Hypothalamus (tissue), 51 donors: ENCODE measurements at places on chromosomes 1 and 21.

DNA sequence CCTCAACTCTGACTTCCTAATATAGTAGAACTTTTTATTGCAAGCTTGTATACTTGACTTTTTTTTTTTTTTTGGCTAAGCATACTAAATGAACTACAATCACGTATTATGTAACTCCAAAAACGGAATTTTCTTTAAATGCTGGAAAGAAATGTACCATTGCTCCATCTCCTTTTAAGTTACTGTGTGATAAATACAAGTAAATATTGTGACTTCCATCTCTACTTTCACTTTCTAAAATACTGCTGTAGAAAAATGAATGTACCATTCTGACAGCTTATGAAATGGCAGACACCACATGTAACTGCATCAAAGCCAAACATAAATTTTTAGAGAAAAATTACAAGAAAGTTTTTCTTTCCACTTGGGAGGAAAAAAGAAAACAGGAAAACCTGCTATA, 54.7 kb downstream of the ASH1L start:
- DNase-seq: no peak

- DNase-seq: no peak
Observed at GRCh38 chr1:240423246-240423924, 188.6 kb downstream of the GREM2 start.

GRCh38 chr1:54538538-54538937, 9.5 kb upstream of the ACOT11 start:
- no peak for DNase-seq

DNA sequence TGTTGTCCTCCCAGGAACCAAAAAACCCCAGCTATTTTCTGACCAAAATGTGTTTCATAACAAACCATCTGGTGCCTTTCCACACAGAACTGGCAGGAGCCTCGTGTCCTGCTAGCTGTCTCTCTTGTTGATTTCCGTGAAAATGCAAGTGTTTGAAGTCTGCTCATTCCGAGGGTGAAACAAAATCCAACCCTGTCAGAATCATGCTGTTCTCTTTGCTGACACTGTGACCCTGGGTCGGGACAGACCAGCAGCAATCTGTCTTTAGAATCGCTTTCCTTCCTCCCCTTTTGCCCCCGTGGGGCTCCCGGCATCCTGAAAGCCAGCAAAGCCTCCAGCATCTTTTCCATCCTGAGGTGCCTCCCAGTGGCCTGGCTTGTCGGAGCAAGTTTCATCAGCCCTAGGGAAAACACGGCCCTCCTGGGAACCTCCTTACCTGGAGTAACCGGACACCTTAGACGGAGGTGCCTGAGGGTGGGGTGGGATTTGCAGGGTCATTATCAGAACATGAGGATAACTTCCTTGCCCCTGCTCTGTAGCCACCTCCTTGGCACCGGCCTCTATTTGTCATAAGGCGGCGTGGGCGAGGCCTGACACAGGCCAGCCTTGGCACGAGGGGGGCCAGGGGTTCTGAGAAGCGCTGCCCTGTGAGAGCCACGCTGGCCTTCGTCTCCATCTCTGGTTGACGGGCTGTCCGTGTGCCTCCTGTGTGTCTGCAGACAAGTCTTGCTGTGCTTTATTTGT, 24.9 kb downstream of the LDLRAP1 start:
- DNase-seq: no peak

- no peak for DNase-seq
Observed at GRCh38 chr1:203495845-203496244, 1.9 kb downstream of the OPTC start.

GRCh38 chr1:4485878-4486277, 168.5 kb upstream of the AJAP1 start:
- DNase-seq: no peak

DNA sequence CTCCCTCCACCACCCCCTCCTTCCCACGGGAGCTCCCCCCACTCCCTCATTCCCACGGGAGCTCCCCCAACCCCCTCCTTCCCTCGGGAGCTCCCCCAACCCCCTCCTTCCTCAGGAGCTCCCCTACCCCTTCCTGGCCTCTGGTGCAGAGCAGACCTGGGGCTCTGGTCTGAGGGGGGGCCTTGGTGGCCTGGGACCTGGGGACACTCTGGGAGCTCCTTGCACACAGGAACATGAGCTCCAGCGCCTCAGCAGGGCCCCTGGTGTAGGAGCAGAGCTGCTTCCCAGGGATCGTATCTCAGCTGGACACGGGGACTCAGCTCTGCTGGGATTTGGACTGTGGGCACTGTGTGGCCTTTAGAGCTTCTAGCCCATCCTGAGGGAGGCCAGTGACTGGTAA, 19.7 kb upstream of the PRSS38 start:
- DNase-seq: no peak

DNA sequence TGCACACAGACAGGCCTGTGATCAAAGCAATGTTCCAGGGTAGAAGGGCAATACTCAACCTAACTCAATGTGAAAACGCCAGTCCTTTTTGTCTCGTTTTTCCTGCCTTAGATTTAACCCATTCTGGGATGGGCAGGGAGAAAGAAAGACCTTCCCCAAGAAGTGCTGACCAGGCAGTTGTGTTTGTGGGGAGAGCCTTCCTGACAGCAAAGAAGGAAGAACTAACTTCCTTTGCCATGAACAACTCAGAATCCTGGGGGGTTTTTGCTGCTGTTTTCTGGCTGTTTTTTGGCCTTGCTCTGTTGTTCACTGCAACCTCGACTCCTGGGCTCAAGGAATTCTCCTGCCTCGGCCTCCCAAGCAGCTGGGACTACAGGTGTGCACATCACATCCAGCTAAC, 112.0 kb upstream of the RAB4A start:
- DNase-seq: no peak

DNA sequence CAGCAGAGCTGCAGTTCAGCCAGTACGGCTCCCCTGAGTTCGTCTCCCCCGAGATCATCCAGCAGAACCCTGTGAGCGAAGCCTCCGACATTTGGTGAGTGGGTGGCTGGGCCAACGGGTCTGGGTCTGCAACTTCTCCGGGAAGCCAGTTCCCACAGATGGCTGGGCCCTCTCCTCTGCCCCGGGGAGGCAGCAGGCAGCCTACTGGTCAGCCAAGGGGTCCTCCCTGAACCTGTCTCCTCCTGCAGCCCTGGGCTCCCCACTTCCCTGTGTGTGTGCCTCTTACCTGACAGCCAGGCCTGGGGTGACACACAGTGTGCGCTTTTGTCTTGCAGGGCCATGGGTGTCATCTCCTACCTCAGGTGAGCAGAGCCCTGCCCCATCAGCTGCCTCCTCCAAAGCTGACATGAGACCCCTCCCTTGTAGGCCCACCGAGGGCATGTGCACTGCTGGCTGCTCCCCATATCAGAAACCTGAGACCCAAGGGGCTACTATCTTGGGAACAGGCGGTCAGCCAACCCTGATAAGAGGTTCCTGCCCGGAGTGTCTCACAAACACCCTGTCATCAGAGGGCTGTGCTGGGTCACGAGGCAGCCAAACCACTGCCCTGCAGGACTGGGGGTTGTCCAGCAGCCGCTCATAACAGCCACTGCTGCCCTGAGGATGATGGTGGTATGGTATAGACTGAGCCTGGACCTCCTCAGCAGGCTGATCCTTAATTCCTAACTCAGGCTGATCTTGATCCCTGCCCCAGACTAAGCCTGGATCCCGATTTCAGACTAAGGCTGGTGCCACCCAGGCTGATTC, 37.6 kb downstream of the TRIM11 start:
- DNase-seq: no peak

DNA sequence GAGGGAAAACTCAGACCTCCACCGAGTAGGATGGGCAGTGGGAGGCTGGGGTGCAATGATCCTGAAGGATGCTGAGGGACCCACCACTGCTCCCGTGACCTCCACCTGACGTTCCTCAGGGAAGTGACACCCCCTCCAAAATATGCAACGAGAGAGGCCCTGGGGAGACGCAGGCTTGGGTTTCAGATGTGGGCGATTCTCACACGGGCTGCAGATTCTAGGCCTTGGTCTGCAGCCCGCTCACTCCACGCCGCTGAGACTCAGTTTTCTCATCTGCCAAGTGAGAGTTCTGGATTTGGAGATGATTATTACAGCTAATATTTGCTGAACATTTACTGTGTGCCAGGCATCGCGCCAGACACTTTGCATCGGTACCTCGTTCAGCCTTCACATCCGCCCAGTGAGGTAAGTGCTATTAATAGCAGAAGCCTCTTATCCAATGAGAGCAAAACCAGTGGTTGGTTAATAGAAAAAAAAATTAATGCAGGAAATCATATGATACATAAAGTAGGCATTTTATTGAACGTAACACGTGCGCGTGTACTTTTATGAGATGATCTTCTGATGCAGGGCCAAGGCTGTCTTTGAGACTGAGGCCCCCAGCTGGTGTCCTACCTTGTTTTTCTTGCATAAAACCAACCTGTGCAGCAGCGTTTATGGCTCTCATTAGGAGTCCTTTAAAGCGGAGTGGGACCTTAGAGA, 102.0 kb upstream of the RUNX3 start:
- no peak for DNase-seq

- DNase-seq: peak; percentile 7
Observed at GRCh38 chr1:40004857-40005256, 35.7 kb upstream of the CAP1 start.
